ENCODE measurements at places on chromosomes 4 and X.

DNA sequence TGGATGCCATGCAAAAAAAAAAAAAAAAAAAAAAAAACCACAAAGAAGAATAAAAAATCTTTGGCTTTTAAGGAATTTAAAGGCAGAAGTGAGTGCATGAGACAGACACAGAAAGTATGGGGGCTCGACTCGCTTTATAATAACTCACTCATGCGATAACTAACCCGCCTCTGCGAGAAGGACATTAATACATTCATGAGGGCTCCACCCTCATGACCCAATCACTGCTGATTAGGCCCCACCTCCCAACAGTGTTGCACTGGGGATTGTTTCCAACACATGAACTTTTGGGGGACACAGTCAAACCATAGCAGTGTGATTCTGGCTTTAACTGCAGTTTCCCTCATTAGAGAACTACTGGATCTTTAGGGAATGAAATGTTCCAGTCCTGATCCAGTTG, 78.1 kb downstream of the QDPR start:
- no peak for DNase-seq

- peak; percentile 70 for DNase-seq
Observed at GRCh38 chrX:17689971-17690409, 47.3 kb upstream of the SCML1 start.

DNA sequence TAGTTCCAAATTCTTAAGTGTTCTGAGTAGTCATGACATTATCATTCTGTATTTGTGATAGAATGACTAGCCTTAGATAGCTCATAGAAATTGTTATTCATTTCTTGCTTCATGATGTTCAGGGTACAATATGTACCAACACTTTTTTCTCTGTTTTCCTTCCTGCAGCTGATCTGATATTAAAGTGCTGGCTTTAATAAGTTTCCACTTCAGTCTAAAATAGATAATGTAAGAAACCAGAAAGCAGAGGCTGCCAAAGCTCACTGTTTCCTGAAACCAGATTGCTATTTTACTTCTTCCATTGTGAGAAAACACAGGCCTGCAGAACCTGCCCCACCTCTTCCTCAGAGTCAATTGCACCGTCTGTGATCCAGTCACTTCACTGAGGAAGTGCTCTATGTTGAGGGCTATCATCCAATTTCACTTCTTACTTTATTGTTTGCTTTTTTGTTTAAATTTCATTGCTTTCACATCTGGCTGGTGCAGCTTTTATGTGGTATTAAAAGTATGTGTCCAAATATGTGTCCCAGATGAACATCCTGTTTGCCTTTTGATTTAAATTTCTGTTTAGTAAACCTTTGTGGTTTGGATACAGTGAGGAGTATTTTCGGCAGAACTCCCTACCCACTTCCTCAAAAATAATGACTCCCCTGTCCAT, 652.1 kb downstream of the ANKRD50 start:
- no peak for DNase-seq

GRCh38 chrX:45347877-45348276, 147.2 kb upstream of the DIPK2B start:
- no peak for DNase-seq

- no peak for DNase-seq
Observed at GRCh38 chrX:20118065-20118824, 1.5 kb upstream of the MAP7D2 start.

DNA sequence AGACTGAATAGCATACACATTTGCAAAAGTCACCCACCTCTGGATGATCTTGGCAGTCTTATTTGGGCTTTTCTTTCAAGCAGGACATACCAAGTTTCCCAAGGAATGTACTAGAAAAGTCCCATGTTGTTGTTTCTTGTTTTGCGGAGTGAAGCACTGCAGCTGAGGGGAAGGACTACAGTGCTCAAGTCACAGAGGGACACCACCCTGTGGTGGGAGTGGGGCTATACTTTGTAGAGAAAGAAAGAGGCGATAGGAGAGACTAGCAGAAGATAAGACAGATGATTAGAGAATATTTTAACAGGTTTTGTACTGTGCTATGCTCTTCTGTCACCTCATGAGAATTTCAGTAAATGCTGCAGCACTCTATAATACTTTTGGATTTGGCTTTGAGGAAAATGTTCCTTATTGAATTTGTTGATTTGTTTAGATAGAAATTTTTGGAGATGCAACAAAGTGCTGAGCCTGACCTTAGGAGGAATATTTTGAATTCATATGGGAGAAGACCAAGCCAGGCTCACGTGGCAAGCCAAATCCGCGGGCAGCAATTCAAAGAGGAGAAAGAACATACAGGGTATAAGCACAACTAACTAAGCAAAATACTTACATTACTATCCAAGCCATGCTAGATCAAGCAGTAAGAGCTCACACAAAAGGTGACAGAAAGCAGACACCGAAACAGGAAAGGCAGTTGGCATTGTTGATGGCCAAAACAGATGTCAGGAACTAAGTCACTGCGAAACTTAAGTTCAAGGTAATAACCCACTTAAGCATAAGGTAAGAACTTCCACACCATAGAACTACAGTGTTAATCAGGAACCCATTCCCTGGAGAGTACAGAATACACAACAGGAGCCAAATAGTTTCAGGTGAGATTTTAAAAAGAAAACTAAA, 280.3 kb upstream of the INTU start:
- no peak for DNase-seq

- no peak for DNase-seq
Observed at GRCh38 chr4:105025263-105026017, 121.2 kb upstream of the TET2 start.

DNA sequence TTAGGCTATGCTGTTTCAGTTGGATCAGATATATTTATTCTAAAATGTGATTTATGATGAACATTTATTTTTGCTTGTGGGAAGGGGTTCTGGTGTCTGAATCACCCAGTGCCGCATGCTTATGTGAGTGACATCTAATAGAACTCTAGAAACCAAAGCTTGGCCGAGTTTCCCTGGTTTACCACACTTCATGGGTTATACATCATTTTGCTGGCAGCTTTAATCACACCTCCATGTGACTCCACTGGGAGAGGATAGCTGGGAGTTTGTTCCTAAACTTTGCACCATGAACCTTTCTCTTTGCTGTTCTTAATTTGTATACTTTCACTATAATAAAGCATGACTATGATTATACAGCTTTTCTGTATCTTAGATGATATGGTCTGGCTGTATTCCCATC, 382.9 kb downstream of the INPP4B start:
- DNase-seq: no peak

DNA sequence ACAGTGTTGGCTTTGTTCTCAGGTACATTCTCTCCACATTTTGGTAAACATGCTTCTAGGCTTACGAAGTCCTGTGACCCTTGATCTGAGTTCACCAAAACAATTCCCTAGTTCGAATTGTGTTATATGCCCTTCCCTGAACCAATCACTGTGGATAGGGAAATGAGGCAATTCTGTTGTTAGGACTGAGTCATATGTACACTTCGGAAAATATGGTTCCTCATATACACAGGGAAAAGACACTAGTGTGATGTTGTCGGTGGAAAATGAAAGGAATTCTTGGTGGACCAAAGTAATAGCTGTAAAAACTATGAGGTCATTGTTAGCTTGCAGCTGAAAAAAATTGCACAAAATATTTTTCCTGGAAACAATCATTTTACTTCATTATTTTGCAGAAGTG, 46.6 kb upstream of the MAGEC2 start:
- DNase-seq: no peak

DNA sequence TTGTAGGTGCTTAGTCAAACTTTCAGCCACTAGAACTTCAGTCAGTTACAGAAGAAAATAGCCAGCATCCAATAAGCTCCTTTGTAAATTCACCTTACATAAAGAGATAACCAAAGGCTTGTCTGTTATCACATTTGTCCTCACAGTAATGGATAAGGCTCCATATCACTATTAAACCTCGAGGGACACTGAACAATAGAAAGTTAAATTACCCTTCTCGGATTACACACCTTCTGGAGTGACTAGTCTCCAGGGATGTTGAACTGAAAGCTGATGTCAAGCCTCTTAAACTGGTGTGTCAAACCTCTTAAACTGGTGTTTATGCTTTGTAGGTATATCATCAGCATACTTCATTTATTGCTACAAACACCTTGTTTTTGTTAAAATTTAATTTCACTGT, 639.0 kb downstream of the CENPC start:
- no peak for DNase-seq

- DNase-seq: no peak
Observed at GRCh38 chrX:16771483-16772398, 14.5 kb upstream of the TXLNG start.

DNA sequence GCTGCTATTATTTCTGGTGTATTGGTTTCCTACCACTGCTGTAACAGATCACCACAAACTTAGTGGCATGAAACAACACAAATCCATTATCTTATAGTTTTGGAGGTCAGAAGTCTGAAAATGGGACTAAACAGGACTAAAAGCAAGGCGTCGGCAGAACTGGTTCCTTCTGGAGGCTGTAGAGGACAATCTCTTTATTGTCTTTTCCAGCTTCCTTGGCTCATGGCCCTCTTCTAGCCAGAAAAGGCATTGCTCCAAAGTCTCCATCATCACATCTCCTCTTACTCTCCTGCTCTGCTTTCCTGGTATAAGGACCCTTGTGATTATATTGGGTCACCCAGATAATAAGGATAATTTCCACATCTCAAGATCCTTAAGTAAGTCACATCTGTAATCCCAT, 121.9 kb downstream of the CLCN4 start:
- DNase-seq: no peak

DNA sequence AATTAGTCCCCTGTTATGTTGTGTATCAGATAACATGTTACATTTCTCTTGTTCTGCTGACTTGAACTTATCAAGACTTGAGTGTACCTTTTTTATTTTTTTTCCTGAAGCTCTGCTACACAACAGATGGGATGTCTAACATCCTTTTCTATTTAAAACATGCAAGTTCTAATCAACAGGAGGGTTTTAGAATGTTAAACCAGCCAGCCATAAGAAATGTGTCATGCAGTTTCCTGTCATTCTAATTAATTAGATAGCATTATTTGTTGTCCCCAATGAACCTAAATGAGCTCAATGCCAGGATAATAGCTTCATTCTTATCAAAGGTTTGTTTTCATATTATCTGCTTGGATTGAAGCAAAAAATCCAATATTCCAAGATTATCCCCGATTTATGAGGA, 958.2 kb downstream of the PCDH7 start:
- DNase-seq: no peak

DNA sequence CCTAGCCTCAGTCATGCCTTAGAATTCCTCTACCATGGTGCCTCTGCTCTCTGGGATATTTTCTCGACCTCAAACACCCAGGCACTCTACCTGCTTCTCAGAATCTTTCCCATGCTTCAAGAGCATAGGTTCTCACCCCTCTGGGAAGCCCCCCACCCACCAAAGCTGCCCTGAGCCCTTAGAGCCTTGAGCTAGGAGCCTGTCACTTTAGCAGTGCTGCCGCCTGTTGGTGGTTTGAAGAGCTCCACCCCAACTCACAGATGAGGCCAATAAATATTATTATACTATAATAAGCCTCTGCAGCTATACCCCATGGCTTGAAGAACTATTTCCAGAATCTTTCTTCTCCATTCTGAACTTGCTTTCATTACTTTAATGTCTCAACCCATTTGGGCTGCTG, 109.7 kb downstream of the RTL5 start:
- no peak for DNase-seq

- DNase-seq: peak; percentile 69
Observed at GRCh38 chr4:118810991-118811764, 24.7 kb downstream of the SEC24D start.

GRCh38 chrX:125132274-125132673, 187.4 kb upstream of the TEX13C start:
- DNase-seq: no peak

GRCh38 chr4:28351826-28352225, 1491.2 kb downstream of the STIM2 start:
- no peak for DNase-seq

GRCh38 chr4:137609718-137610430, 77.6 kb upstream of the PCDH18 start:
- DNase-seq: peak; percentile 21

GRCh38 chr4:107600983-107601382, 119.1 kb downstream of the PAPSS1 start:
- DNase-seq: no peak

- DNase-seq: no peak
Observed at GRCh38 chrX:13345037-13345436, 25.2 kb upstream of the ATXN3L start.

DNA sequence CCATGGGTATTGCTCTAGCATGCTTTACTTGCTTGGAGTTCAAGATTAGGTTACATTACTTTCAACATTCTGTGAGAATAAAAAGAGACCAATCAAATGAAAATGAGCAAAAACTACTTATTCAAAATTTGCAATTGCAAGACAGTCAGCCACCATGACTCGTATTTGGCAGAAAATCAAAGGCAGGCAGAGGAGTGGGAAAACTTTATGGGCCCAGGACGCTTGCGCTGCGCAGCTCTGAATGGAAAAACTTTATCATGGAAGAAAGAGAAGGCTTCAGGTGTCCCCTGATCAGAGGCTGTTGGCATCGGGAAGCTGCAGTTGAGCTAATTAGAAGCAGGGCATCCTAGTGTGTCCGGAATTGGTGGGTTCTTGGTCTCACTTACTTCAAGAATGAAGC, 250.6 kb downstream of the USP46 start:
- DNase-seq: no peak

GRCh38 chrX:43065978-43066377, 288.0 kb upstream of the PPP1R2C start:
- DNase-seq: no peak

DNA sequence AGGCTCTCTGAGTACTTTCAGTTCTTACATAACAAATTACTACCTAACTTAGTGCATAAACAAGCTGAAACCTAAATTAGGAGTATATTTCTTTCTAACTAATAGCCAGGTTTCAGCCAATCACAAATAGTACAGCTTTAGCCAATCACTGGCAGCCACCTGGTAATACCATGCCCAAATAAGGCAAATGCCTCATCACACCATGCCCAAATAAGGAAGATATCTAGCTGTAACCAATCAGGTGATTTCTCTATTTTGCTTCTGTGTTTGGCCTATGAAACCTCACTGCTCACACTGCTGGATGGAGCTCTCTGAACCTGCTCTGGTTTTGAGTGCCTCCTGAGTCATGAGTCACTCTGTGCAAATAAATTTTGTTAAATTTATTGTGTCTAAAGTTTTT, 113.5 kb downstream of the DDIT4L start:
- DNase-seq: no peak

DNA sequence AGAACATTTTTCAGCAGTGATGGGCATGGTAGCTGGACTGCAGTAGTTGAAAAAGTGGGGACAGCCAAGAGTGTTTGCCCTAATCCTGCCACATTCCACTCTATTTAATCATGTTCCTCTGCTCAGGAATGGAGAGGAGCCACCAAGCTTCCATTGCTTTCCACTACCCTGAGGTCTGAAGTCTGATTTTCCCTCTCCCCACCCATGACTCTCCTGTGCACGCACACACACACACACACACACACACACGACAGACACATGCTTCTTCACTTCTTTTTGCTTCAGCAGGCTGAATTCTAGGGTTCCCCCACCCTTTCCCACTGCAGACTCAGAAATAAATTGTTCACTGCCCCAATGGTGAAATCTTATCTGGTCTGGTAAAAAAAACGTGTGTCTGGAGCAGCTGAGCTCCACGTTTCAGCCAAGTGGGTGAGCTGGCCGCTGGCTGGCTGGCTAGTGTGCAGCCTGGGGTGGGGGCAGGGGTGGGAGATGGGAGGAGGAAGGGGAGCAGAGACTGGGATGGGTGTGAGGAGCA, 142.7 kb upstream of the NALF2 start:
- DNase-seq: peak; percentile 40
